Memory B cell (primary cell): ENCODE measurements at places on chromosomes 13 and 19.

- DNase-seq: no peak
These were observed 4.6 kb downstream of the SYDE1 start for GRCh38 chr19:15111758-15112157.

DNA sequence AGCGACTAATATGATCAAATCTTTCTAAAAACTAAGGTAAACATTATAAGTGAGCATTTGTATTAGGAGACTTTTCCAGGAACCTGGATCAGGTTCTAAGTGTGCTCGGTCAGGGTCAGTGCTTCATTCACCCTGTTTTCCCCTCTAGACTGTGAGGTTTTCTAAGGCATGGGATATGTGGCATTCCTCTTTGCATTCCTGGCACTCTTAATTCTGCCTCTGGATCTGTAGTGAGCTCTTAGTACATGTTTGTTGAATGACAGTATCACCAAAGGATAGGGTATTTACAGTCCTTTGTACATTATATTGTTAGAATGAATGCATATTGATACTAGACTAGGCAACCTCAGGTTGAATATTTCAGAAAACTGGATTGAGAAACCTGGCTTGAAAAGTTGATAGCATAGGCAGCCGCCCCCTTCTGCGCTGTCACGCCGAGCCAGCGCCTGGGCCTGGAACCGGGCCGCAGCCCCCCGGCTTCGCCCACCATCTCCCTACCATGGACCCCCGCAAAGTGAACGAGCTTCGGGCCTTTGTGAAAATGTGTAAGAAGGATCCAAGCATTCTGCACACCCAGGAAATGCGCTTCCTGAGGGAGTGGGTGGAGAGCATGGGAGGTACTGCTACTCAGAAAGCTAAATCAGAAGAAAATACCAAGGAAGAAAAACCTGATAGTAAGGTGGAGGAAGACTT is 156.5 kb downstream of the KCNRG start:
- no peak for DNase-seq

DNA sequence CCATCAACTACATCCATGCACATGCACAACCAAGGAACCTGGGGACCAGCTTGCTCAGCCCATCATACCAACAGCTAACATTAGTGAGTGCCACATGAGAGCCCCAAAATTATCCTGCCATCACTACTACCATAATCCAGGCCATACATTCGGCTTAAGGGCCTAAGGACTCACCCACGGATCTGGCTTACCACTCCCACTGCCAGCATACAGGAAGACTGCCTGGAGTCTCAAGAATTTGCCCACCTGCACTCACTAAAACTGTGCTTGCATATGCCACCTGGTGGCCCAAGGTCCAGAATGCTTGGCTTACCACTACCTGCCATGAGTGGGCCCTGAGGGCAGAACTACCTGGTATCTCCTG is 1562.9 kb upstream of the PRR20A start:
- DNase-seq: no peak

DNA sequence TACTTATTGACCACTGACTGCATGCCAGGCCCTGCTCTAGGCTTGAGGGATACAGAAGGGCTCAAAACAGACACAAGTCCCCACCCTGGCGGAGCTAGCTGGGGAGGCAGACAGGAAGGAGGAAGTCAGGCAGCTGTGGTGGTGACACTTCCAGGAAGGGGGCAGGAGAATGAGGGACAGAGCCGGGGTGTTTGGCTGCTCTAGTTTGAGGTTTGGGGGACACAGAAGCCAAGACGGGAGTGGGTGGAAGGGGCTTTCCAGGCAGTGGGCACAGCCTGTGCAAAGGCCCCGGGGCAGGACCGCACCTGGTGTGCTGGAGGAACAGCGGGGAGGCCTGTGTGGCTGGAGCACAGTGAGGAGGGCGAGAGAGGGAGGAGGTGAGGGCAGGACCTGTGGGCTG is 4.0 kb downstream of the MRPL54 start:
- DNase-seq: no peak

GRCh38 chr13:46617885-46618284 is 64.9 kb downstream of the LRCH1 start:
- DNase-seq: no peak

DNA sequence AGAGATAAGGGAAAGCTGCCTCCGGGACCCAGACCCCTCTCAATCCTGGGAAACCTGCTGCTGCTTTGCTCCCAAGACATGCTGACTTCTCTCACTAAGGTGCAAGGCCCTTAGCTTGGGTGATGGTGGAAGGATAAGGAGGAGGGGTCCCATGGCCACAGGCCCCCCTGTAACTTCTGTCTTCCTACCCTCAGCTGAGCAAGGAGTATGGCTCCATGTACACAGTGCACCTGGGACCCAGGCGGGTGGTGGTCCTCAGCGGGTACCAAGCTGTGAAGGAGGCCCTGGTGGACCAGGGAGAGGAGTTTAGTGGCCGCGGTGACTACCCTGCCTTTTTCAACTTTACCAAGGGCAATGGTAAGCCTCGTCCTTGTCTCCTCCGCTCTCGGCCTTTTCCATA is 2.0 kb downstream of the CYP2F1 start:
- no peak for DNase-seq

DNA sequence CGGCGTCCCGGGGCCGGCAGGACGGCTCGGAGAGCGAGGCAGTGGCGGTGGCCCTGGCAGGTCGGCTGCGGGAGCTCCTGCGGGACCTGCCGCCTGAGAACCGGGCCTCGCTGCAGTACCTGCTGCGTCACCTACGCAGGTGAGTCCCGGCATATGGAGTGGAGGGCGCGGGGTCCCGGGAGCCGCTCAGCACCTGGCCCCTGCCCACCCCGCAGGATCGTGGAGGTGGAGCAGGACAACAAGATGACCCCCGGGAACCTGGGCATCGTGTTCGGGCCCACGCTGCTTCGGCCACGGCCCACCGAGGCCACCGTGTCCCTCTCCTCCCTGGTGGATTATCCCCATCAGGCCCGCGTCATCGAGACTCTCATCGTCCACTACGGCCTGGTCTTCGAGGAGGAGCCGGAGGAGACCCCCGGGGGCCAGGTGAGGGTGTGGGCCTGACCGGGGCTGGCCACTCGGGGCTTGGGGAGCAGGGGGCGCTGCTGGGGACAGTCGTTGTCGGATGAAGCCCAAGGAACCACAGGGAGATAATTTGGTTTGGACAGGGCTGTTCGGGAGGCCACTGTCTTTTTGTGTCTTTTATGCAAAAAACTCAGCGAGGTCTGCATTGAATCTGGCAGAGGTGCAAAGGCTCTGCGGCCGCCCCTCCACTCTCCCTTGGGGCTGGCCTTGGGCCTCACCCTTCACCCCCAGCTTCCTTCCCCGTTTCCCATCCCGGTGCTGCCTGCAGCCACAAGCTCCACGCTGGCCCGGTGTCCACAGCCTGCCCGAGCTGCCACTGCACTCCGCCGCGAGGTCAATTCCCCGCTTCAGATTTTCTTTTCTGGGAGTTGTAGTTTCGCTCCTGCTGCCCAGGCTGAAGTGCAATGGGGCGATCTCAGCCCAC is 12.0 kb downstream of the POLR2E start:
- DNase-seq: no peak

- no peak for DNase-seq
These were observed 41.4 kb upstream of the FGF14 start for GRCh38 chr13:102443249-102443648.

- DNase-seq: no peak
These were observed 16.5 kb downstream of the SHANK1 start for GRCh38 chr19:50702871-50703829.

- DNase-seq: peak; percentile 48
These were observed 928 bp upstream of the PNPLA6 start for GRCh38 chr19:7534531-7535046.

GRCh38 chr13:42808341-42808940 is 27.1 kb downstream of the FAM216B start:
- no peak for DNase-seq

GRCh38 chr13:59658027-59658737 is 505.5 kb downstream of the DIAPH3 start:
- no peak for DNase-seq

DNA sequence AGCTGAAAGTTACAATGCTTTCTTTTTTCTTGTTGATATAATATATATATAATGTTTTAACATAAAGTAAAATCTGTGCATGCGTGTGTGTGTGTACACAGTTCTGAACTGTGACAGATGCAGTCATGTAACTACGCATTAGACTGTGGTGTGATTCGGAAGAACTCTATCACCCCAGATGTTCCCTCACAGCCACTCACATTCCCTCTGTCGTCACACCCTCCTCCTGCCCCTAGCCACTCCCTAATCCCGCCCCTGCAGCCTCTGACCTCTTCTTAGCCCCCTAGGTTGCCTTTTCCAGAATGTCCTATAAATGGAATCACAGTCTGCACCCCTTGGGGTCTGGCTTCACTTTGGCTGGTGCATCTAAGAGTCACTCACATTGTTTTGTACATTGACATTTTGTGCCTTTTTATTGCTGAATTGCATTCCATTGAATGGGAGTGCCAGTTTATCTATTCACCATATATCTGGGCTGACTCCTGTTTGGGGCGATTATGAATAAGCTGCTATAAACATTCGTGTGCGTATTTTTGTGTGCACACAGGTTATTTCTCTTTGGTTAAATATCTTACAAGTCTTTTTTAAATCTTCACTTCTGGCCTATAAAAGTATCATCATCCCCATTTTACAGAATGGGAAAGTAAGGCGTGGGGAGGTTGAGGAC is 20.4 kb downstream of the DHRS12 start:
- DNase-seq: no peak

GRCh38 chr13:91291078-91291477 is 56.4 kb upstream of the MIR17HG start:
- DNase-seq: no peak

GRCh38 chr19:947707-948539 is 22.1 kb downstream of the ARID3A start:
- peak; percentile 85 for DNase-seq

GRCh38 chr13:40665126-40666044 is 1.1 kb downstream of the FOXO1 start:
- peak; percentile 62 for DNase-seq

DNA sequence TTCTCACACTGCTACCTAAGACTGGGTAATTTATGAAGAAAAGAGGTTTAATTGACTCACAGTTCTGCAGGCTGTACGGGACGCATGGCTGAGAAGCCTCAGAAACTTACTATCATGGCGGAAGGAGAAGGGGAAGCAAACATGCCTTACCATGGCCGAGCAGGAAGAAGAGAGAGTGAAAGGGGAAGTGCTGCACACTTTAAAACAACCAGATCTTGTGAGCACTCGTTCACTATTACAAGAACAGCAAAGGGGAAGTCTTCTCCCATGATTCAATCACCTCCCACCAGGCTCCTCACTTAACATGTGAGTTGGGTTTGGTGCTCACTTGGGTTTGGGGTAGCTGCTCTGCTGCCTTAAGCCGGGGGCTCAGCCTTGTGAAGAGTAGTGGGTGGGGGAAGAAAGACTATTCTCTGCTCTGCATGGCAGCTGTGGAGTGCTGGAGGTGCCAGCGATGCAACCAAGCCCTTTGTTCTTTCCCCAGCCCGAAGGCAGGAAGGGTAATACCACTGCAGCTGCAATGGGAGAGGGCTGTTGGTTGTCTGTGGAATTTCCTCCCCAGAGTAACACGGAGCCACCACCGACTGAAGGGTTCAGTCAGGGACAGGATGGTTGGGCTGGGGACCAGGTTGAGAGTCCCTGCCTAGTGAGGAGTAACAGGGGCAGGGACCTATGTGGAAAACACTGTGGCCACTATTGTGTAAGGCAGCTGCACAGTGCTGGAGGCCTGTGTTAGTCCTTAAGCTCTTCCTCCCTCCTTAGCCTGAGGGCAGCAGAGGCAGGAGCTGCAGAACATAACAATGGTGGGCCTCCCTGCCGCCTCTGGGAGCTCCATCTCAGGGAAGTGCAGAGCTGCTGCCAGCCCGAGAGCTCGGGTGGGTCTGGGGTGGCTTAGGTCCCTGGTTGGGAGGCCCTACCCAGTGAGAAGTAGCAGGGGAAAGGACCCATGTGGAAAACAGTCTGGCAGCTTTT is 1262.5 kb downstream of the EFNB2 start:
- DNase-seq: no peak

GRCh38 chr13:110422913-110423688 is 116.0 kb downstream of the COL4A2 start:
- no peak for DNase-seq

DNA sequence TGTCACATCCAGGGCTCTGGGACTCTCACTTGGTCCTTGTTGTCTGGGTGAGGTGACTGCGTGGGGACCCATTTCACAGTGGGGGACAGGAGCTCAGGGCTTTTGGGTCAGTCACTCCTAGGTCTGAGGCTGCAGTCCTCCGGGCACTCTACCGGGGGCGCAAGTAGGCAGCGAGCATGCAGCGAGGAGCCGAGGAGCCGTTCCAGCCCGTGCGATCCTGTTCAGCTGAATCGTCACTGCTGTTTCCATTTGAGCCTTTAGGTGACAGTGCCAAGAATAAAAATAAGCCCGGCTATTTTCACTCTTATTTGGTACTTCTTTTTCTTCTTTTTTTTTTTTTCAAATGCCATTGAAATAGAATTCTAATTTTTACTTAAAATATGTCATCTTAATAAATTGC is 126.5 kb downstream of the ZNF536 start:
- DNase-seq: no peak

DNA sequence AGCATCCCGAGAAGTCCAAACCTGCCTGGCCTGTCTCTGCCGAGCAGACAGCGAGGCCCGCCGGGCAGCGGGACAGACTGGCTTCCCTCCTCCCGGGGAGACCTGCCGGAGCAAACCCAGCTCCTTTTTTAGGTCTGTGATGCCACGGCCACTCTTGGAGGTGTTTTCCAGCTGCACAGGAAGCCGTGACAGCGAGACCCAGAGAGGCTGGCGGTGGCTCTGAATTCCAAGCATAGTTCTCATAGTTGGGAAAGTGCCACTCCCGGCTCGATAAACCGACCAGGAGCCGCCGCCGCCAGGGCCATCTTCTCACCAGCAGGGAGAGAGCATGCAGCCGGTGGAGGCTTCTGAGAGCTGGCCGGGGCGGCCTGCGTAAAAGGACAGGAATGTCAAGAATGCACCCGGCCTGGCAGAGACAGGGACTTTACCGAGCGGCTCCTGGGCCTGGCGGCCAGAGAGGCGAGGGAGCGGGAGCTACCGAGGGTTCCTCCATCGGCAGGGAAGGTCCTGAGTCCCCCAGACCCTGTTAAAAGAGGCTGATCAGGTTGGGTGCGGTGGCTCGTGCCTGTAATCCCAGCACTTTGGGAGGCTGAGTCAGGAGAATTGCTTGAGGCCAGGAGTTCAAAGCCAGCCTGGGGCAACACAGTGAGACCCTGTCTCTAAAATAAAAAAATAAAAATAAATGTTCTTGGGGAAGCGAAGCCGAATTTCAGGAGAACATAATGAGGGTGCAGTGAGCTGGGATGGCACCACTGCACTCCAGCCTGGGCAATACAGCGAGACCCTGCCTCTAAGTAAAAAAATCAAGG is 64.9 kb downstream of the GADD45B start:
- no peak for DNase-seq
